ENCODE measurements at places on chromosomes 2 and 18.
A peak's percentile ranks its signal among the peaks of the same experiment; 100 is the strongest.

- DNase-seq, result no peak
Observed at GRCh38 chr2:46298272-46298521, 990 bp downstream of the EPAS1 start.

GRCh38 chr2:196166876-196167275 is 4.5 kb downstream of the STK17B start:
- DNase-seq, result no peak

- DNase-seq, result no peak
Observed at GRCh38 chr2:162074928-162075688, 1.1 kb upstream of the DPP4 start.

GRCh38 chr2:215397632-215398341 is 38.1 kb downstream of the FN1 start:
- DNase-seq, result no peak

DNA sequence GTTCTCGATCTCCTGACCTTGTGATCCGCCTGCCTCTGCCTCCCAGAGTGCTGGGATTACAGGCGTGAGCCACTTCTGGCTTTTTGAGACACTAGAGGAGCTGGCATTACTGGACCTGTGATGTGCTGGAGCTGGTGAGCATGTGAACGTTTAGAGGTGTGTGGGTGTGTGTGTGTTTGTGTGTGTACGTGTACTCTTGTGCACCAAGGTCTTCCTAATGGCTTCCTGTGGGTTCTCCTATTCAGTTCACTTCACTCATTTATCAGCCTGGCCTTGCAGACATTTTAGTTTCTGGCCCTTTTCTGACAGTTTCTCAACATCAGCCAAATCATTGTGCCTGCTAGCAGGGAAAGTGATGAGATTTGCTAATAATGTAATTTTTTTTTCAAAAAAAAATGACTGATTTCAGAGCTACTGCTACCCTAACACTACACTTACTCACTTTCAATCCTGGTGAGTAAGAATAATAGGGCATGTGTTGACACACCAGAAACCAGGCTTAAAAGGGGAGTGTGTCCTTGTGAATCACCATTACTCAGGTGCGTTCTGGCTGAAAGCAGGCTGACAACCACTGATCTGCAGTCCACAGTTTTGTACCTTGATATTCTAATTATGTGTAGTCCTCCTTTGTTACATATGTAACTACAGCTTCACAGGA is 41.0 kb upstream of the ACTR3 start:
- no peak for DNase-seq

DNA sequence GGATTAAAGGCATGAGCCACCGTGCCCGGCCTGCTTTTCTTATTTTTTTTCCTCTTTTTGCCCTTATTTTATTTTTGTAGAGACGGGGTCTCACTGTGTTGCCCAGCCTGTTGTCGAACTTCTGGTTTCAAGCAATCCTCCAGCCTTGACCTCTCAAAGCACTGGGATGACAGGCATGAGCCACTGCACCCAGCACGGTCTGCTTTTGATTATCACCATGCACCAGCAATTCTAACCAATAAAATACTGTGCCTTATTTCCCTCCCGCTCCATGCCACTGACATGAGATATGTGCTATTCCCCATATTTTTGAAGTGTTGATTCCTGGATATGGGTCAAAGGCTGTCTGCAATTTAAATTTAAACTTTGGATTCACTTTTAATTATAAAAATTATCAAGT is 42.9 kb downstream of the ACYP2 start:
- no peak for DNase-seq

DNA sequence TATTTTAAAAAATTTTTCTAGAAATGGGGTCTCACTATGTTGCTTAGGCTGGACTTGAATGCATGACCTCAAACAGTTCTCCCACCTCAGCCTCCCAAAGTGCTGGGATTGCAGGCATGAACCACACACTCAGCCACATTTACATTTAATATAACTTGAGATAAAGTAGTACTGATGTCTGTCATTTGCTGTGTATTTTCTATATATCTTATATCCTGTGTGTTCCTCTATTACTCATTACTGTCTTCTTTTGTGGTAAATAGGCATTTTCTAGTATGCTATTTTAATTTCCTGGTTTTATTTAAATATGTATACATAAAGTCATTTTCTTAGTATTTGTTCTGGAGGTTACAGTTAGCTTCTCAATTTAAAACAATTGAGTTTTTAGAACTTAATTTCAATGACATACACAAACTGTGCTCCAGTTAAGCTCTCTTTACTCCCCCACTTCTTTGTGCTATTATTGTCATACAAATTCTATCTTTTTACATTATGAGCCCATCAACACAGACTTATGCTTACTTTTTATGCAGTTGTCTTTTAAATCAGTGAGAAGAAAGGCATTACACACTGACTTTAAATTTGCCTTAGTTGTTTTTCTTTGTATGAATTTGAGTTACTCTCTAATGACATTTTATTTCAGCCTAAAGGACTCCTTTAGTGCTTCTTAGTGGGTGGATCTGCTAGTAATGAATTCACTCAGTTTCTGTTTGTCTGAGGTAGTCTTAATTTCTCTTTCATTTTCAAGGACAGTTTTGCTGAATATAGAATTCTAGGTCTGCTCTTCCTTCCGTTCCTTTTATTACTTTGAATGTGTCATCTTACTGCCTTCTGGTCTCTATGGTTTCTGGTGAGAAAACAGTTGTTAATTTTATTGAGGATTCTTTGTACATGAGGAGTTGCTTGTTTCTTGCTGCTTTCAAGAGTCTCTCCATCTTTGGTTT is 6.2 kb upstream of the INPP4A start:
- DNase-seq, result no peak

GRCh38 chr18:2901423-2901985 is 54.7 kb downstream of the EMILIN2 start:
- no peak for DNase-seq

DNA sequence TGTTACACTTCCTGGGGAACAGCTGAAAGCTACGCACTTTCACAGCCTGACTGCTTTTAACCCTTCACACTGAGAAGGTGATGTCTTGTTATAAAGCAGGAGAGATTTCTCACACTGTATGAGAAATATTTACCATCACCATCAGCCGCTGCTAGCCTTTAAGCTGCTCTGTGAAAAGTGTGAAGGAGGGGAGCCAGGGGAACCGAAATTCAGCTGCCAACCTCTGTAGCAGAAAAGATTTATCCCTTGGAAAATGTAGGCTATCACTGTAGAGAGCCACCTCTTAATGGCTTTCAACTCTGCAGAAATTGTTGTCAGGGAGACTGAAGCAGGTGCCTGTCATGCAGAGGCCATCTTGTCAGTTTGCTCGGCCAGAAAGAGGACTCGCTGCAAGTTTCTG is 145.3 kb downstream of the SP3 start:
- no peak for DNase-seq

DNA sequence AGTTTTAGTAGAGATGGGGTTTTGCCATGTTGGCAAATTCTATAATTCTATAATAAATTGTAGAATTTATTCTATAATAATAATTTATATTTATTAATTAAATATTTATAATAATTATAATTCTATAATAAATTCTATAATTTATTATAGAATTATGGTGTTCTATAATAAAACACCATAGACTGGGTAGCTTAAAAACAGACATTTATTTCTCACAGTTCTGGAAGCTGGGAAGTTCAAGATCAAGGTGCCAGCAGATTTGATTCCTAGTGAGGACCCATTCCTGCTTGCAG is 130.9 kb upstream of the PELI1 start:
- DNase-seq, result no peak

DNA sequence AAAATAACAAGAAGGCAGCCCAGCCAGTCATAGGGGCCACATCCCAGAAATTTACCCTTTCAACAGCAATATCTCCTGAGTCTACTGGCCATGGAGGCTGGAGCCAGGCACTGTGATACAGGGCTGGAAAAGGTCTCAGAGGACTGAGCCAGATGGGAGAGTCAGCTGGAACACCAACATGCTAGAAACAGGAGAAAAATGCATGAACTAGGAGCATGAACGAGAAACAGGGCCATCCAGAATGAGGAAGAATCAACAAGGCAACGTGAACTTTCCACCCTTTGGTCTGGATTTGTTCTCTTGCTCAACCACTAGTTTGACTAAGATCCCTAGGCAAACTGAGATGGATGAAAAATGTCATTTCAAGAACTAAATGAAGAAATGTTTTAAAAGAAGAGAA is 13.1 kb downstream of the PID1 start:
- DNase-seq, result no peak

DNA sequence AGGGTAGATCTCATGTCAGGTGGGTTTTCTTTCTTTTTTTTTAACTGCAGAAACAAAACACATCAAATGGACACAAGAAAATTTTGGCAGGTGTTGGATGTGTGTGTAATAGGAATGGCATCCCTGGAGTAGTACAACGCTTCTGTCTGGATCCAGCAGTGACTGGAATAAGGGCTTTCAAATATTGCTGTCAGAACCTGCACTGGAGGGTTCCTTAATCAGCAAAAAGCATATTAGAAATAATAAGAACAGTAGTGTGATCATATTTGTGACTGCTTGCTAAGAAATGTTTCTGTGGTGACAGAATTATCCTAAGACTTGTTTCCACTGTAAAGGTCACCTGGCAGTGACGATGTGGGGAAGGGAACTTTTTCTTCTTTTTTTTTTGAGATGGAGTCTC is 30.8 kb downstream of the CREG2 start:
- no peak for DNase-seq

DNA sequence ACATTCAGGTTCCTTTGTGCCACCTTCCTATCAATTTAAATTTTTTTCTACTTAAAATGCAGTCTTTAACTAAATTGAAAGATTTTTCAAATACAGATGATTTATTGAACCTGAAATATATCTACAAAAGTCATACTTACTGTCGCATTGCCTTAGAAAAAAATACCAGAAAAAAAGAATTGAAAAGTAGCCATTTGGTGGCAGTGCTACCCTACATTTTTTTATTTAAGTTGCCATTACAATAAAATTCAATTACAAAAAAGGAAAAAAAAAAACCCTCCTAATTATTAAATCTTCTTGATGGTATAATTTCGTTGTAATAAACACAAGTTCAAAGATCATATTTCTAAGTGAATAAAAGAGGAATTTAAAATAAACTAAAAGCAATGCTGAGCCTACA is 43.4 kb downstream of the DSC3 start:
- no peak for DNase-seq

GRCh38 chr18:3998698-3999333 is 456.3 kb downstream of the DLGAP1 start:
- peak; percentile 18 for DNase-seq

DNA sequence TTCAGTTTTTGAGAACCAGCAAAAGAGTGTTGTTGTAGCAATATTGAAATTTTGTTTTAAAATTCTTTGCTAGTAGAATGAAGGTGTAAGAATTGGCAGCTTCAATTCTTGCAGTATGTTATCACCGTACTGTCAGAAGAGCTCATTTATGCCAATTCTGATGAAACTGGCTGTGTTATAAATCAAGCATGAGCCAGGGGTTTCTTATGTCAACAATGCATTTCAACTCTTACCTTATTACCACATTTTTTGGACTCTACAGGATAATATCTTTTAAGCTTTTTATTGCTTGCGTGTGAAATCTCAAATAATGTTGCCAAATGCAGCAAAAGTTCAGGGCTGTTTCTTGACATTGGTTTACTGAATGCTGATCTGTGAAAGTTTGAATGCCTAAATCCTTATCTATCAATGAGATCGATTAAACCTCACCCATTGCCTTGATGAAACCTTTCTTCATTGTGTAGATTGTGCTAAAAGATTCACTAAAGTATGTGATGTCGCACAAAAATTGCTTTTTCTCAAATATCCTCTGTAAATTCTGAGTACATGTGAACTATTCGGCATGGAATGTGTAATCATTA is 1389.3 kb upstream of the ZEB2 start:
- DNase-seq, result no peak

DNA sequence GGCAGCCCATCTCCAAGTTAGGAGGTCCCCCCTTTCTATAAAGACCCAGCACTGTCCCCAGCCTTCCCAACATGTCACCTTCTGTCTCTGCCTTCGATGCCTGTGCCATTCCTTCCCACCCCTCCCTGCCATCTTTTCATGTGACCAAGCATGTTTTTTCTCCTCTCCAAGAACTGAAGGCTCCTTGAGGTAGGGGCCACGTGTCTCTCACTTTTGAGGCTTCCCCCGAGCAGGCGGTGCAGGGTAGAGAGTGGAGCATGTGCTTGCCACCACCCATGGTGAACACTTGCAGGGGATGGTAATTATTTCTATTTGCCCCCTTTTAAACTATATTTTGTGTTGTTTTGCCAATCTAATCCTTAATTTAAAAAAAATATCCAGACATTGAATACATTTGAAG is 168.4 kb downstream of the ACKR3 start:
- DNase-seq, result no peak

GRCh38 chr2:9601397-9601796 is 29.4 kb downstream of the YWHAQ start:
- no peak for DNase-seq

DNA sequence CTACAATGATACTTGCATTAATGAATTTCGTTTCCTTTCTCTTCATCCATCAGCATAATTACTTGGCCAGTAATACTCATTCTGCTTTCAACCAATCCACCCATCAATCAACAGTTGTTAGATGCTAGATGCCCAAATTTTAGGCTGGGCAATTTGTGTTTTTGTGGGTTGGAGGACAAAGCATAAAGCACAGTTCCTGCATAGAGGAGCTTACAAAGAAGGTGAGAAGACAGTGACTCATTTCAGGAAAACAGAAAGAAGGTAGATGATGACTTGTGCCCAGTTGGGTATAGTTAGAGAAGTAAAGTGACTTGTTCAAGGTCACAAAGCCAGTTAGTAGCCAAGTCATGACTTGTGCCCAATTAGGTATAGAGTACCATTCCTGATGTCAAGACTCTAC is 1186.8 kb upstream of the CELF4 start:
- no peak for DNase-seq

- no peak for DNase-seq
Observed at GRCh38 chr18:26791676-26792075, 73.8 kb downstream of the AQP4 start.

DNA sequence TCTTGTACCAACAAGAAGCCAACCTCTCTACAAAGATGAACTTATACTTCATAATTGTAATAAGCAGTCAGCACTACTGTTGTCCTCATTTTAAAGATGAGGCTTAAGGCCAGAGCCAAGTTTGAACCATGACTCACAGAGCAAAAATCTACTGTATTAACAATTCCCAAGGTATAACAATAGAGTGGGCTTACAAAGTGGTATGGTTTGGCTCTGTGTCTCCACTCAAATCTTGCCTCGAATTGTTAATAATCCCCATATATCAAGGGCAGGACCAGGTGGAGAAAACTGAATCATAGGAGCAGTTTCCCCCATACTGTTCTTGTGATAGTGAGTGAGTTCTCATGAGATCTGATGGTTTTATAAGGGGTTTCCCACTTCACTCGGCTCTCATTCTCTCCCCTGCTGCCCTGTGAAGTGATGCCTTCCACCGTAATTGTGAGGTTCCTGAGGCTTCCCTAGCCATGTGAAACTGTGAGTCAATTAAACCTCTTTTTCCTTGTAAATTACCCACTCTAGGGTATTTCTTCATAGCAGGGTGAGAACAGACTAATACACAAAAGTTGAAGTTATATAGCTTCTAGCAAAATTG is 19.5 kb downstream of the MRPL44 start:
- DNase-seq, result no peak

DNA sequence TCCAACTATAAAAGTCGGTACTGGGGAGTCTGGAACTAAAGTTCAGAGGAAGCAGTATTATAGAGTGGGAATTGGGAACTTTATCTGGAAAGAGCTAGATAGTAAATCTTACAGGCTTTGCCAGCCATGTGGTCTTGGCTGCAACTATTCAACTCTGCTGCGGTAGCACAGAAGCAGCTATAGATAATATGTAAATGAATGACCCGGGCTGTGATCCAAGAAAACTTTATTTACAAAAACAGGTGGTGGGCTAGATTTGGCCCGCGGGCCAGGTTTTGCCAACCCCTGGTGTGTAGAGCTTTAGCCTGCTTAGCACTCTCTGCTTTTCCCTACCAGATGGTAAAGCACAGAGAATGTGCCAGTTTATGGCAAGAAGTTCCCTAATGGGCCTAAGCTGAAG is 70.8 kb downstream of the TNP1 start:
- DNase-seq, result no peak

All from endothelial cell (in vitro differentiated cells).